ENCODE measurements at places on chromosomes 3 and 15.
A peak's percentile ranks its signal among the peaks of the same experiment; 100 is the strongest.

DNA sequence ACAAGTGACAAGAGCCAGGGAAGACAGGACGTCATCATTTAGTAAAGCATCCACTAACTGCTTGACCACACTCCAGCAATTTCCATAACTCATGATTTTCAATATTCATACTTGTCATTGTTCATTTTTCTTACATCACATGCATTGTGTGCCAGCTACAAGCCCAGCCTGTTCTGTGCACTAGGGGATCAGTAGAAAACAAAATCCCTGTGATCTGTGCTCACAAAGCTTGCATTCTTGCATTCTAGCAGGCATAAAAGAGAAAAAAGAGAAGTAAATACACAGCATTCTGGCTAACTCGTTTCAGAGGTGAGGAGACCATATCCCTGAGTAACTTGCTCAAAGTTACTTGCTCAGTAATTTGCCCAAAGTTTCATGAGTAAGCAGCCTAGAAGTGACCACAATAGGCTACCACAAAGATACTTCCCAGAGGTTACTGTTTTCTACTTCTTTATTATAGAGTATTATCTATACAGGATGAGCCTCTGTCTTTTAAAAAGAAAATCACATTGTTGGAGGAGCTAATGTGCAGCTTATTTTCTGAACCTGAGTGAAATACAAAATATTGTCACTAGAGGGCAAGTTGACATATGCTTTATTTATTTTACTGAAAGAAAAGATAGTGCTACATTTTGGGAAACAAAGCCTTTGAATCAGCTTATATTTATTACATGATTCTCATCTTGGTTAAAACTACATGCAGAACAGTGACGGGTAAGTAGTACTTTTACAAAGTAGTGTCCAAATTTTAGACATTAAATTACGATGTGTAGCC, 701.4 kb upstream of the LMCD1 start:
- DNase-seq, result no peak

DNA sequence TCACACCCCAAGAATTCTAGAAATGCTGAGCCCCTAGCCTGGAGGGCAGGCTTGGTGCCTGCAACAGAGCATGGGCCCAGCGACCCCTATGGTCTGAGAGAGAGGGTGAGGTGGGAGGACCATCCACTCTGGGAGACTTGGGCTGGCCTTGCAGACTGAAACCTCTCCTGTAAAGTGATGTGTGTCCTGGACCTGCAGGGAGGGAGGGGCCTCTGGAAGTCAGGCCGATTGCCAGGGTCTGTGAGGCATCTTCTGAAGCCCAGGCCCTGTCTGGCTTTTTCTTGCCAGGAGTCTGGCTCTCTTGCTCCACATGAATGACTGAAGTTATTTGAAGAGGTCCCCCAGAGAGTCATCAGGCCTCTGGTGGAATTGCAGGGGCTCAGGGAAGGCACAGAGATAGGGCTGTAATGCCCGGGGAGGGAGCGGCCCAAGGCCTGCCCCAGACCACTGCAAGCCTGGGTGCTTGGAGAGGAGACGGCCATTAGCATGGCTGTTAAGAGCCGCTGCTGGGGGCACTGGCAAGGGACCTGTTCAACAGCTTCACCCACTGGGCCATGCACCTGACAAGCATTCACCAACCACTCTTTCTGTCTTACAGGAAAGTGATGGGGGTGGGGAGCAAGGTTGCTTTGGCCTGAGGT, 56.0 kb upstream of the CHRNA7 start:
- no peak for DNase-seq

GRCh38 chr3:179168918-179169317, 20.8 kb downstream of the PIK3CA start:
- no peak for DNase-seq

DNA sequence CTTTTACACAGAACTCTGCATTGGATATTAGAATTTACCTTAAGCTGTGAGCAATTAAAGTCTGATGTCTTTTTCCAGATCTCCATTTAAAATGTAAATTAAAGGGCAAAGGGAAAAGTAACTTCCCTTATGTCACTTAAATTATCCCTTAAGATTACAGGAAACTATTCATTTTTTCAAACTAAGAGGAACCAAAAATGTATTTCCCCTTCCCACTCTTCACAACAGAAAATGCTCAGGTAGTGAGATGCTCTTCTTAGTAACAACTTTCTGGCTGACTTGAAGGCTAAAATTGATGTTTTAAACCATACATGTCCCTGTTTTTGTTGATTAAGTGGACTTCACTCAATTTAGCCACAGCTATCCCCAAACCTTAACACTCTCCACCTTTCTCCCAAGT, 17.6 kb downstream of the RSL24D1 start:
- DNase-seq, result no peak

GRCh38 chr15:78893538-78893937, 20.8 kb downstream of the MORF4L1 start:
- DNase-seq, result no peak

GRCh38 chr15:60394689-60395097, 3.1 kb downstream of the ANXA2 start:
- no peak for DNase-seq

DNA sequence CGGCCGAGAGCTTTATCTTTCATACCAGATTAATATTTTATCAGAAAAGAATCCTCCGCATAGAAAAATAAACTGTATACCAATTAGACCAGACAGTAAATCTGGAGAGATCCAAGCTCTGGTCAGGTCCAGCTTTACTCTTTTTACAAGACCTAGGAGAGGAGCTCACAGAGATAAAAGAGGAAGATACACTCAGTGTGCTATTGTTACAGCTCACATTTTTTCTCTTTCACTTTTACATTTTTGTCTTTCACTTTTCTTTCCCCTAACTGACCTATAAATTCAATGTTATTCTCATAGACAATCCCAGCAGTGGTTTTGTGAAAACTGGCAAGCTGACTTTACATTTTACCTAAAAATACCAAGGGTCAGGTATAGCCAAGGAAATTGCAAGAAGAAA, 55.8 kb downstream of the GUCA1C start:
- no peak for DNase-seq

- DNase-seq, result no peak
Measured at GRCh38 chr3:135965129-135965505, 411 bp upstream of the PPP2R3A start.

DNA sequence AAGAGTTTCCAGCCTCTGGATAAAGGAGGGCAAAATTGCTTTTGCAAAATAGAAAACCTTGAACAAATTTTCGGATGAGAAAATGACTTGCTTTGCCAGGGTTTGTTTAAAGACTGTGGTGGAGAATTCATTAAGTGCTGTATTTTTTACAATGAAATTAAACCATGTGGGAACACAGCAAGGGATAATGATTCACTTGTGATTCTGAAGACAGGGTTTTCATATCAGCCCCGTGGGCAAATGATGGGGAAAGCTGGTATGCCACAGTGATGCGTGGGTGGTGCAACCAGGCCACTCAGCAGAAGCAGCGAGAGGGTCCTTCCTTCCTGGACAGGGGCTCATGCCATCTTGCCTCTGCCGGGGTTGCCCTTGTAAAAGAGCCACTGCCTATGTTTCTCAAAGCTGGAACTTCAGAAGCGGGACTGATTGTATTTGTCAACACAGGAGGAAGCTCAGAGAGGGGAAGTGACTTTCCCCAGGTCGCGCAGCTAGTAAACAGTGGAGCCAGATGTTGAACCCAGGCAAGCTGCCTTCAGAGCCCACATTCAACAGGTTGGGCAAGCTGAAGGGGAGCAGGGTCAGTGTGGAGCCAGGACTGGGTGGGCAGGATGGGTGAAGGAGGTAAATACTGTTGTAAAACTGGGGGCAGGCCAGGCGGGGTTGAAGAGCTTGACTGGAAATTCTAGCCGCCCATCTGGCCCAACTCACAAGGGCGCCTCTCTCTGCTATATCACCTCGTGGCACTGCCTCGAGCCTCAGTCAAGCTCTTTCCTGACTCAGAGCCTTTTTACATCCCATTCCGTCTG, 79.1 kb downstream of the TOP2B start:
- DNase-seq, result no peak

GRCh38 chr3:173249457-173249856, 108.4 kb upstream of the SPATA16 start:
- no peak for DNase-seq

DNA sequence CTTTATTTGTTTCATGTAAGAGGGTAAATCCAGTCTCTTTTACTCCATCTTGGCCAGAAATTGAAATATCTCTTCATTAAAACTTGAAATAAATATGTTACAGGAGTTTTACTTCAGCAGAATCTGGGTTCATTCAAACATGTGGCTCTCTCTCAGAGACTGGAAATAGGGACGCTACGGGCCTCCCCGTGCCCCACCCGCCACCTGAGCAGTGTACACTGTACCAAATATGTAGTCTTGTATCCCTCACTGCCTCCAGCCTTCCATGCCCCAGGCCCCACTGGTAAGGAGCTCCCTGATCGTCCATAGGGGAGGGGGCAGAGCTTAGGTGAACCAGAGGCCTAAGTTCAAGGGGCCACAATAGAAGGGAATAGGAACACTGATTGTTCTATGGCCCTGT, 36.0 kb downstream of the RPL39L start:
- no peak for DNase-seq

DNA sequence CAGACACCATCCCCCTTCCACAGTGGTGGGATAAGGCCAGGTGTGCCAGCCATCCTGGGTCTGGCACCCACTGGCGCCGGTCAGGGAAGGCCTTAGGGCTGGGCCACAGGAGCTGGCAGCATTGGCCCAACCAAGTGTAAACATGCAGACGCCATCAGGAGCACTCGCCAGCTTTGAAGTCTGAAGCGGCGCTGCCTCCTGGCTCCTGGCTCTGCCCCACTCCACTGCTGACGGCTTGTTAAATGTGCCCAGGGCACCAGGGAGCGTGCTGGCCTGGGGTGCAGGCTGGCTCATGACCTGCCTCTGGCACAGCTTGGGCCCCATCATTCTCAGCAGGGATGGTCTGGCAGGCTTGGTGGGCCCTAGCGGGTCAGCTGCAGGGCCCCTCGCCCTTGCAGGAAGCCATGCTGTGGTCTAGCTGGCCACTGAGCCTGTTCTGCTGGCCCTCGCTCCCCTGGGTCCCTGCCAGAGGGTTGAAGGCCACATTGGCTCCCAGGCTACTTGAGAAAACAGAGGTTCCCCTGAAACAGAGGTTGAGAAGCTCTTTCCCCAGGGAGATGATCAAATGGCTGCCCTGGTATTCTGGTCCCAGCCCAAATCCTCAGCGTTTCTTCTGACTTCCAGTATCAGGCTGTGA, 116.6 kb downstream of the DNAJB8 start:
- DNase-seq, result no peak

DNA sequence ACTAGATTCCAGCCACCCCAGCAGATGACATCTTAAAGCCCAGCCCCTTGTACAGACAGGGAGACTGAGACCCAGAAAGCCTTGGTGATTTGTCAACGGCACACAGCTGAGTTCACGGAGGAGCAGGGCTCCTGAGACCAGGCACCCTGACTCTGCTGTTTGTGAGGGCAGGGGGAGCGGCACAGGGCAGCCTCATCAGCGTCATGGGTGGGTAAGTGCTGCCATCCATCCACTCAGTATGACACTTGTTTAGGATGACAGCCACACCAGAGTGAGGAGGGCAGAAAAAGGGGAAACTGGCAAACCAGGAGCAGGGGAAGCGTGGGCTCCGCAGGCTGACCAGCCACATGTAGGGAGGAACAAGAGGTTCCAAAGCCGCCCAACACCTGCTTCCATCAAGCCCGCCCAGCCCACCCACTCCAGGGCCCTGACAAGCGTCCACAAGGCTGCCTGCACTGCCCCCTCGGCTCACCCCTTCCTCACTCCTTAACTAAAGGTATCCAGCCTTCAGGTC, 19.9 kb downstream of the RBPMS2 start:
- DNase-seq, result no peak

DNA sequence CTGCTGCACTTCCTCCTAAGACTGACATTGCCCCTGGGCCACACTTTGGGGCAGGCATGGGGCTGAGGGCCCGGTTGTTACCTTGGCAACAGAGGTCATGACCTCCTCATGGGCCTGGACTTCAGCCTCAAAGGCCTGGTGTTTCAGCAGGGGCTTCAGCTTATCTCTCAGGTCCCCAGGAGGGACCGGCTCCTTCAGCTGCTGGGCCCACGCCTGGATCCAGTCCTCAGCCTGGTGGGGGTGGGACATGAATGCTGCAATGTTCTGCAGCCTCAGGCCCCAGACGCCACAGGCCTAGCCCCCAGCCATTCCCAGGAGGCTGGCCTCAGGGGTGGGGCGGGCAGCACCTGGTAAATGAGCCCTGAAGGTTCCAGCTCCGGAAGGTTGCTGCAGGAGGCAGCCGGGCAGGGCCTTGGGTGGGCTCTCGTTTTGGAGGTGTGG, 27.6 kb downstream of the SPTBN5 start:
- DNase-seq, result no peak

DNA sequence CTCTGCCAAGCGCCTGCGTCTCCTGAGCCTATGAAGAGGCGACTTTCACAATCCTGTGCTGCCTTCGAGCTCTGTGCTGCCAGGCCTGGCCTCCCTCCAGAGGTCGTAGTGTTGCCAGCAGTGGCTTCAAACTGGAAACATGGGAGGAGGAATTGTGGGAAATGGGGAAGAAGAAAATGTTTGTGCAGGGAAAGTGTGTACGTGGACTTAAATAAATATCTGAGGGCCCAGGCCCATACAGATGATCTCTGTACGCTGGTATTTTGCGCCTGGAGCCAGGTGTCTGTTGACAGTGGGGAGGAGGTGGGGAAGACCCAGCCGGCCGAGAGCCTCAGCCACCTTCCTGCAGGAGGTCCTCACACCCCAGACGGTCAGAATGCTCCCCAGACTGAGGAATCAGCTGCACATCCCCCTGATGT, 44.6 kb downstream of the ZBTB38 start:
- DNase-seq, result no peak

GRCh38 chr3:155554777-155555451, 190.0 kb downstream of the PLCH1 start:
- DNase-seq, result peak; percentile 30

DNA sequence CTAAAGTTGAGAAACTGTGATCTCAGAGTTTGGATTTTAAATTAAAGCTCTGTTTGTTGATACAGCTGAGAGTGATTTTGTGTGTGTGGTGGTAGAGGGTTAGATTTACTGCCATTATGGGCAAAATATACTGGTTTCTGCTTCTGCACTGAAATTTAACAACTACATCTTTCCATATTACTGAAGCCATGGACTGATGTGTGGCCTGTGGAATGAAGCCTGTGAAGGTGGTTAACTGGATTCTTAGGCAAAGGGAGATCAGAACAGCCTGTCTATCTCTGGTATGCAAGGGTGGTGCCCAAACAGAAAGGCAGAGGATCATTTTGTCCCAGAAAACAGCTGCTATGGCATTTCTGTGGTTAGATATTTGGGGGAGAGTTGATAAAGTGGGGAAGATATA, 297.3 kb upstream of the THBS1 start:
- DNase-seq, result no peak

GRCh38 chr3:160168246-160168645, 57.0 kb upstream of the C3orf80 start:
- no peak for DNase-seq

- no peak for DNase-seq
Measured at GRCh38 chr3:184716622-184717398, 4.9 kb upstream of the MAGEF1 start.

GRCh38 chr3:8278448-8278847, 223.2 kb upstream of the LMCD1 start:
- no peak for DNase-seq

GRCh38 chr3:54575618-54575960, 352.3 kb downstream of the LRTM1 start:
- DNase-seq, result no peak

Data from T-helper 2 cell treated with Interferon-gamma antibody and Interleukin-4, amounts not matched to agents 5 μg/mL and 100 μg/mL, for 36 hours (primary cell).